Right lobe of liver (tissue), 6 donors: ENCODE measurements at places on chromosomes 5 and 9.

GRCh38 chr5:177124486-177124991 is 9.0 kb upstream of the NSD1 start:
- no peak for DNase-seq

DNA sequence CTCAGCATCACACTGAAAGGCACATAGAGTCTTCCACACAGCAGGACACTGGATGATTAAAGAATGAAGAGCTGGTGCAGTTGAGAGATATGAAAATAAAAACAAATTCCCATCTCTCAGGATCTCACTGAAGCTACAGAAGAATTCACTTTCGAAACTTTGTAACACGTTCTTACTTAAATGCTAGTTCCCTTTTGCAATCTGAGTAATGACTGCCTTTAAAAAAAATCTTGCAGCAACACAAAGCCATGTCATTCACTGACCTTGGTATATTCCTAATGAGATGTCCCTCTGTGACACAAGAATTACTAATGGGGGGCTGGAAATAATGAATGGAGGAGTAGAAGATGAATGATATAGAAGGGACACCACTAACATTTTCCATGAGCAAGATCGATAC is 201.8 kb downstream of the GLIS3 start:
- no peak for DNase-seq

GRCh38 chr9:129235931-129236331 is 57.9 kb upstream of the IER5L start:
- DNase-seq: peak; percentile 13

- DNase-seq: no peak
Measured at GRCh38 chr5:5650242-5650641, 227.8 kb downstream of the ICE1 start.

GRCh38 chr5:111259636-111260035 is 35.5 kb downstream of the CAMK4 start:
- no peak for DNase-seq

DNA sequence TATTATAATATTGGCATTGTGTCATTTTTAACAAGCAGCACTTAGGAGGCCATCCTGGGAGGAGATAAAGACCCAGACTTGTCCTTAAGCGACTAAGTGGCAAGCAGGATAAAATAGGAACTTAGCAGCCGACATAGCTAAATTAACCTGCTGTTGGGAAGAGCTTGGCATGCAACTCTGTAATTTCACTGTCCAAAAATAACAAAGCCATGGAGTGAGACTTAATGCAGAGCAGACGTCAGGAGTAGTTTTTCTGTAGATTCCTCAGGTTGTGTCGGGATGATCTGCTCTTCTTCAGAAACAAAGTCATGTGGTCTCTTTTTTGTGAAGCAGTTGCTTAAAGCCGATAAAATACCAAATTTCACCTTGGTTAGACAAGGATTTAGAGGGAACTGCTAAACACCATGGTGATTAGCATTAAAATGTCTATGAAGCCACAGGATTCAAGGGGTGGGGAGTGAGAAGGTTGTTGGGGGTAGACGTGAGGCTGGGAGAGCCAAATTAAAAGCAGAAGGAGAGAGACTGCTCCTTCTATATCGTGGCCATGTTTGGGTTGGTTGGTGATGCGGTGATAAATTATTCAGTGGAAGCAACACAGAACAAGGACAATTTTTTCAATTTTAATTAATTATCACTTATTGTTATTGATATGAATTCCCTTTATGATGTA is 303.0 kb downstream of the CSNK1G3 start:
- DNase-seq: no peak

DNA sequence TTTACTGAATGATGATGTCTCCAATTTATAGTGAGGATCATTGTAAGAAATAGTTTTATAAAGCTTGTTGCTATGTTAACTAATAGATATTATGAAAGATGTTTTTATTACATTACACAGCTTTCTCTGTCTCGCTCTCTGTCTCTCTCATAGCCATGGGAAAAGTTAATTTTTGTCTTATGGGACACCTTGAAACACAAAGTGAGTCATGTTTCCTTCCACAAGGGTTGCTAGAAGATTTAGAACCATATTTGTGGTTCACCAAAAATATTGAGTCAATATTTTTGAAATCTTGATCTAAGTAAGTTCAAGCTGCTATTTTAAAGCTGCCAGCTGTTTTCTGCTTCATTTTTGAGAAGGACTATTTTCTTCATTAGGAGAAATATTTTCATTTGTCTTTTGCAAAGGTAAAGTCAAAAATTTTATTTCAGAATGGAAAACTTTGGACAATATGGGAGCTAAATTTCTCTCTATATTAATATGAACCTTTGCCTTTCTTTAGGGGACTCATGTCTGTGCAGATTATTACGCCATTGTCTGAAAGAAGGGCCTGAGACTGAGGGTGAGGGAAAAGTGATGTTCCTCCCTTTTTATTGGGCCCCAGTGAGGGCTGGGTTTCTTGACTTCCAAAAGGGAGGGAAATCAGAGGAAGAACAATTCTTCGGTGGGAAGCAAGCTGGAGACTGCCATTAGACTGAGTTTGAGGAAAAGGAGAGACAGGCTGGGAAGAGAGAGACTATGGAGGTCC is 87.9 kb upstream of the SLC24A2 start:
- no peak for DNase-seq

GRCh38 chr9:127635201-127635735 is 23.2 kb downstream of the STXBP1 start:
- no peak for DNase-seq

DNA sequence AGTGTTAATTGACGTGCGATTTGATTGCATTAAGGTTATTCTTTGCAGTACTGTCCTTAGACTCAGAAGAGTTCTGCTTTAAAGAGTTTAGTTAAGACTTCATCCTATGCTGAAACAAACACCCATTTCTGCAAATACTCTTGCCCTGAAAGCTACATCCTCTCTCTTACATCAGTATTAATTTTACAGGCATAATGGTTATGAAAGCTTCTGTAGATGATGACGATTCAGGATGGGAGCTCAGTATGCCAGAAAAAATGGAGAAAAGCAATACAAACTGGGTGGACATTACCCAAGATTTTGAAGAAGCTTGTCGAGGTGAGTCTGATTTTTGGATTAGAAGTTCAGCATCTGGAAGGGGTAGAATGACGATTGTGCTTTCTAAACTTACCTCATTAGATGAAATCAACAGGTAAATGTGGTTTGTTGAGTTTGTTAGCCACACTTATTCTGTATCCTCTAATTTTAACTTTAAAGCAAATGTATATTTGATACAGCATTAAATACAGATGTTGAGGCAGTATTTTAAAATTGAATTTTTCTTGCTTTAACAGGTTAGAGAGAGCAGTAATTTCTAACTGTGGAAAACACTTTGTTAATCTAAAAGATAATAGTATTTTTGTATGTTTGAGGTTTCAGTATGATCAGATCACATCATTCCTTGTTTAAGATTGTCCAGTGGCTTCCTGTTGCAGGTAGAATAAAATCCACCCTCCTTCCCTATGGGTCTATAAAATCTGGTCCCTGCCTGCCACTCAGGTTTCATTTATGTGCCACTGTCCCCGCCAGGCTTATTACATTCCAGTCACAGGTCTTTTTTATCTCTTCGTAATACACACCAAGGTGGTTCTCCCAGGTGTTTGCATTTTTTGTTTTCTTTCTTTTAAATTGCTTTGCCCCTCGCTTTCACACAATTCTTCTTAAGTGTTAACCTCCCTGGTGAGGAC is 1.3 kb downstream of the NAA35 start:
- DNase-seq: no peak

GRCh38 chr5:140202078-140202477 is 27.1 kb downstream of the CYSTM1 start:
- DNase-seq: no peak

DNA sequence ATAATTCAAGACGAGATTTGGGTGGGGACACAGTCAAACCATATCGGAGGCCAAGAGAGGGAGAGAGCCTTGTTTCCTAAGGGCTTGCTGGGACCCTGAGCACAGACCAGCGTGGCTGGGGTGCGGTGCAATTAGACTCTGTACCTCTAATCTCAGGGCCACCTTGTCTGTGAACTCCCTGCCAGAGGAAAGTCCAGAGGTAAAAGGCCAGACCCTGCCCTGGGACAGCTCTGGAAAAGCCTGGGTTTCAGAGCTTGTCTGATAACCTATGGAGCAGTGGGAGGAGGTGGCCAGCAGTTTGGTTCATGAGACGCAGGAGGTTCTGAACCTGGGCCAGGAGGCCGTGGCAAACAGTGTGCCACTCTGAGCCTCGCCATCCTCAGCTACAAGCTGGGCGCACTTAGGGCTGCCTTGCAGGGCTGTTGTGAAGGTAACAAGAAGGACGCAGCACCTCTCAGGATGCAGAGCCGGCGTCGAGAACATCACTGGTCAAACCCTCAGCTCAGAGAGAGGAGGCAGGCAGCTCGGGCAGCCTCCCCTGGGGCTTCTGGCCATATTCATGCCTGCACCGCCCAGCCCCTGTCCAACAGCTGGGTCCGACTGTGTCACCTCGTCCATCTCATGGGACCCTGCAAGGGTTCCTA is 4.8 kb upstream of the DOLPP1 start:
- DNase-seq: peak; percentile 89

DNA sequence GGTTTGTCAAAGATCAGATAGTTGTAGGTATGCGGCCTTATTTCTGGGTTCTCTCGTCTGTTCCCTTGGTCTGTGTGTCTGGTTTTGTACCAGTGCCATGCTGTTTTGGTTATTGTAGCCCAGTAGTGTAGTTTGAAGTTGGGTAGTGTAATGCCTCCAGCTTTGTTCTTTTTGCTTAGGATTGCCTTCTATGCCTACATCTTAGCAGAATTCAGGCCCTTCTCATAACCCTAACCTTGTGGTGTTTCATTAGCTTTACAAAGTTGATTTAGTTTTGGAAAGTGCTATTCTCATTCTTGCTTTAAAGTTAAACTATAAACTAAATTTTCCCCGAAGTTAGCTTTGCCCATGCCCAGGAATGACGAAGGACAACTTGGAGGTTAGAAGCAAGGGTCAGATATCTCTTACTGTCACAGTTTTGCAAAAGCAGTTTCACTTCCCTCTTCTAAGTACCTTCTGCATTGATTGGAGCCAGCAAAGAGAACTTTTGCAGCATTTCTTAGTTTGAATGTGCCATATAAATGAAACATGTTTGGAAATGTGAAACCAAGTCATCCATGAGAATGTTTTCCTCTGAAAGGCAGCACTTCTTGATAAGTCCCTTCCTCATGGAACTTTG is 274.3 kb upstream of the DMRT1 start:
- no peak for DNase-seq

GRCh38 chr9:113397203-113397631 is 3.9 kb downstream of the ALAD start:
- no peak for DNase-seq

- no peak for DNase-seq
Measured at GRCh38 chr9:81719972-81720371, 30.6 kb upstream of the TLE1 start.

DNA sequence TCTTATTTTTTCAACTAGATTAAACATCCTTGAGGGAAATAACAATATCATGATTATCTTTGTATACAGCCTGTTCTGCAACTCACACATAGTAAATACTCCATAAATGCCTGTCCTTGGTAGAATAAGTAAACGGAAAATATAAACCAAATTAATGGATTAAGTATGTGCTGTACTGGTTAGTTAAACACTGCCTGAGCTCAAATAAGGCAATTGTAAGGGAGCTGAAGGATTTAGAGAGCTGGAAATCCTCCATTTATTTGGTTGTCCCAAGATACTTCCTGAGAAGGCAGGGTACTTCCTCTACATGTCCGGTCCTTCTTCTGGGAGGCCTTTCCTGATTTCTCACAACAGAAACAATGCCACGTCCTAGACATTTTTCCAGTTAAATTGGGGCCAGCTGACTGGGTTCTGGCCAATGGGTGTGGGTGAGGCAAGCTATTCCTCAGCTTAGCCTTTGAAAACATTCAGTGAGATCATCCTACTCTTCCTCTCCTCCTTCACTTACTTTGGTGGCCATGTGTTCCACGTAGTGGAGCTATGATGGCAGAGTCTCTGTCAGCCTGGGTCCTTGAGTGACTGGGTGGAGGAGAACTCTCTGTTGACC is 8.5 kb upstream of the C1QTNF3 start:
- no peak for DNase-seq
